ENCODE measurements at places on chromosomes 11 and 22.
A peak's percentile ranks its signal among the peaks of the same experiment; 100 is the strongest.

- no peak for DNase-seq
Measured at GRCh38 chr11:64880240-64881001, 2.0 kb upstream of the EHD1 start.

DNA sequence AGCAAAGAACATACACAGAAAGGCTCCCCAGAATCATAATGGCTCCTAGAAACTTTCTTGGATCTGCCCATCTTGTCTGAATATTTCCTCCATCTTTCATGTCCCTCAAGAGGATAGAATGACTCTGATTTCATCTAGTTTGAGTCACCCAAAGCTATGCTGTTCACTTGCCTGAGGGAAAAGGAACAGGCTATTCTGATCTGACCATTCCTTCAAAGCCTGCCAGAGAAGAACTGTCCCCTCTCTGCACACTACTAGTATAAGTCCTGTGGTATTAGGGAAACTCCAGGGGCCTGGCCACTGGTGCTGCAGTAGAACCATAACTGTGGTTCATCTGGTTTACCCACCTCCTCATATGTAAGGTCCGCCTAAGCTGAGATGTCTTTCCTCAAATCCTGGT is 2.4 kb upstream of the PATE1 start:
- no peak for DNase-seq

GRCh38 chr11:126194121-126194543 is 17.3 kb downstream of the RPUSD4 start:
- no peak for DNase-seq

DNA sequence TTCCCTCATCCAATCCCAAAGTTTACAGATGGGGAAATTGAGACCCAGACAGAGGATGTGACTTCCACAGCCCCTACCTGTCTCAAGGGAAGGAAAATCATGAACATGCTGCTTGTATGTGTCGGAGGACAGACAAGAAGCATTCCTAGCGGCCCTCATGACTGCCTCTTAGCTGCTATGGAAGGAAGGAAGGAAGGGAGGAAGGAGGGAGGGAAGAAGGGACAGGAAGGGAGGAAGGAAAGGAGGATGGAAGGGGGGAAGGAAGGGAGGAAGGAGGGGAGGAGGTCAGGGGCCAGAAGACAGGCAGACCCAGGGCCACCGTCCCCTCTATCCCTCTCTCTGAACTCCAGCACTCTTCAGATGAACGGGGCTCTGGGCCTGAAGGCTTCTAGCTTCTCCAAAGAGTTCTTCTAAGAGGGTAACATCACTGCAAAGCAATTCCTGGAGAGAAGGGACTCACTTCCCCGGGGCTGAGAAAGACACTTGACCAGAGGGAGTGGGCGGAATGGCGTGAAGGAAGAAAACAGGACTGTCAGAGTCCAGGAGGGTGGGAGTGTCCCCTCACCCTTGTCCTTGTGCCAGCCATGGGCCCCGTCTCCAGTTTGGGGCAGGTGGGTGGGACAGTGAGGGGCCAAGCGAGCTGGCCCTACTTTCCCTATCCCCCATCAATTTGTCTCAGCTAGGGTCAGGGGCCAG is 149.4 kb downstream of the FEZ1 start:
- no peak for DNase-seq

- no peak for DNase-seq
Measured at GRCh38 chr11:129237456-129237855, 45.3 kb upstream of the ARHGAP32 start.

DNA sequence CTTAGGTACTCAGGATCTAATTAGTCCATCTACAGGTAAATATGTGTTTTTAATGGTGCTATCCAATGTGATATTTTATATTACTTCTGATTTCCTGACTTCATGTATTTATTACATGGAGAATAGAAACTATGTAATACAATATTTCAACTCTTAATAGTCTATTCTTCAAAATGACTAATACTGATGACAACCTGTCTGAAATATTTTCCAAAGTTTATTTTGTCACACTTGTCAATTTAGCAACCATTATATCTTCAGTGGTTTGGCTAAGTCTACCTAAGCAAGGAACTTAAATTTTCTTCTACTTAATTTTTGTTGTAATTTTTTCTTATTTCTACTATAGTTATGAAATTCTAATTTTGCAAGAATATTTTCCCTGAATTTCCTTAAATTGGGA is 55.0 kb upstream of the CNTN5 start:
- DNase-seq, result no peak

DNA sequence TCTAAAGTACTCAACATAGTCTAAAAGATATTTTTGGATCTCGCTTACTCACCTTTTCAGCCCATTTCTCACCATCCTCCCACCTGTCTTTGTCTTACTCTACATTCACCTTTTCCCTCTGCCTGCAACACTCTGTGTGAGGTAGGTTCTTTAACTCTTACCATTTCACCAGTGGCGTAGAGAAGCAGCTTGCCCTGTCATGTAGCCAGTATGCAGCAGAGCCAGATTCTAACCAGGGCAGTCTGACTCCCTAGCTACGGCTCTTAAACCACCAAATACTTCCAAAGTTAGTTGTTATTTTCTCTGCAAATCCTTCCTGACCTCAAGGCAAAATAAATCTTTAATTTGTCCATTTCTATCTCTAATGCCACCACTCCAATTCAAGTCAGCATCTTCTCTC is 7.5 kb downstream of the ALG8 start:
- no peak for DNase-seq

- DNase-seq, result no peak
Measured at GRCh38 chr11:19785265-19785664, 72.6 kb downstream of the NAV2 start.

- DNase-seq, result no peak
Measured at GRCh38 chr11:9568854-9569587, 4.4 kb upstream of the WEE1 start.

- DNase-seq, result no peak
Measured at GRCh38 chr11:9130297-9130696, 38.9 kb upstream of the SCUBE2 start.

DNA sequence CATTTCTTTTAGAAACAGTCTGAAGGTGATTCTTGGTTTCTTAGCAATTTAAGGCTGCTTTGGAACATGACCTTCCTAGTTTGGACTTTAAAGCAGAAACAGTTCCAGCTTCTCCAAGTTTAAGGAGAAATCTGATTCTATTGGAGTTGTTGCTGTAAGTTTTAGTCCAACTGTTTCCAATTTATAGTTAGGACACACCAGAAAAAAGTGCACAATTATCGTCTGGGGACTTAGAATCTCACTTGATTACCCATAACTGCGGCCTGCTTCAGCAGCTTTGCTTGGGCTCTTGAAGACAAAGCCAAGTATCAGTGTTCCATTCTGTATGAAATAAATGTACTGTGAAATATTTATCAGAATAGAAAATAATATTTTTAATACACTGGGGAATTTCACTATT is 246.6 kb downstream of the TMEM135 start:
- no peak for DNase-seq

DNA sequence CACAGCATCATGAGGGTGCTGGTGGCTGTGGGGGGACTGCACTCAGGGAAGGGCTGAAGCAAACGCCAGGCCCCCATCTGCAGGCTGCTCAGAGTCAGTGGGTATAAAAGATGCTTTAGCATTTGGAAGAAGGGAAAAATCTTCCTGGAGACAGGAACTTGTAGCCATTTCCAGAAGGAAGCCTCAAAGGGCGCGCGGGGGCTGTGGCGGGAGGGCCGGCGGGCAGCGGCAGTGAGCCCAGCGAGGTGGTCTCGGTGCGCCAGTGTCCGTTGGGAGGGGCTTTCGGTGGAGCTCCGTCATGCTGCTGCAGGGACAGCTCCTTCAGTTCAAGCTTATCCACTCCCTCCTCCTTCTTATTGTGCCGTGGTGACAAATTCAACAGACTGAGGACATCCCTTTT is 63.0 kb upstream of the PITPNB start:
- no peak for DNase-seq

GRCh38 chr11:70556884-70557741 is 158.8 kb downstream of the CTTN start:
- no peak for DNase-seq

DNA sequence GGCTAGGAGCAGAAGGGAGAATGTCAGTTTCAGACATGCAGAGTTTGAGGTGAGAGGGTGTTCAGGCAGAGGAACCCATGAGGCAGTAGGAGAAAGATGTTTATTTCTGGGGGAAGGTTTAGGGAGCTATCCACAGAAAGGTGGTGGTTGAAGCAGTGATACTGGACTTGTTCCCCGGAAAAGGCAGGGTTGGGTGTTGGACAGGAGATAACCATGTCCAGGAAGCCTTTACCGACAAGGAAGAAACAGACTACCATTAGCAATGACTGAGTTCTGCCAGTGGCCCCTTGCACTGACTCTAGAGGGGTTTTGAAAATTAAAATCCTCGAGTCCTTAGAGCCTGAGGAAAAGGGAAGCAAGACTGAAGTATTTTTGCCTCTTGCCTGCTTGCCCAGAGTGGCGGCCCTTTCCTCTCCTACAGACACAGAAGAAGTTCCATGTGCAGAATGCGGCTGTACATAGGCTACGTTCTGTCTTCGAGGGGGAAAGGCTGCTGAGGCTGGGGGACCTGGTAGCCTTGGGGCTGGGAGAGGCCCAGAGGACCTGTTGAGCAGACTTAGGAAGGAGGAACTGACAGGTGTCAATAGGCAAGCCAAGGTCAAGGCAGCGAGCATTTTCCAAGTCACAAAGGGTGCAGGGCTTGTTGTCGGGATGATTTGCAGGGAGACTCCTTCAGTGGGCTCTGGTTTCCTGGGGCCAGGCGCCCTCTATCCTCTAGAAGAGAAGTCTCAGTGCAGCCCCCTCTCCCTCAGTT is 146.7 kb downstream of the LDLRAD3 start:
- no peak for DNase-seq

GRCh38 chr22:21009638-21010425 is 5.1 kb upstream of the P2RX6 start:
- no peak for DNase-seq

GRCh38 chr11:8706673-8707432 is 24.3 kb downstream of the RPL27A start:
- no peak for DNase-seq

- DNase-seq, result peak; percentile 71
Measured at GRCh38 chr11:130861902-130862860, 54.1 kb downstream of the SNX19 start.

GRCh38 chr11:68282141-68282860 is 10.5 kb upstream of the C11orf24 start:
- DNase-seq, result no peak

- DNase-seq, result peak; percentile 63
Measured at GRCh38 chr22:49962012-49962750, 1.6 kb downstream of the PIM3 start.

- DNase-seq, result no peak
Measured at GRCh38 chr11:100563541-100564280, 123.4 kb upstream of the ARHGAP42 start.

GRCh38 chr11:75031771-75032549 is 43.2 kb downstream of the NEU3 start:
- no peak for DNase-seq

GRCh38 chr11:73783483-73784020 is 4.1 kb upstream of the MRPL48 start:
- no peak for DNase-seq

- DNase-seq, result no peak
Measured at GRCh38 chr11:102115557-102115956, 5.3 kb downstream of the YAP1 start.

DNA sequence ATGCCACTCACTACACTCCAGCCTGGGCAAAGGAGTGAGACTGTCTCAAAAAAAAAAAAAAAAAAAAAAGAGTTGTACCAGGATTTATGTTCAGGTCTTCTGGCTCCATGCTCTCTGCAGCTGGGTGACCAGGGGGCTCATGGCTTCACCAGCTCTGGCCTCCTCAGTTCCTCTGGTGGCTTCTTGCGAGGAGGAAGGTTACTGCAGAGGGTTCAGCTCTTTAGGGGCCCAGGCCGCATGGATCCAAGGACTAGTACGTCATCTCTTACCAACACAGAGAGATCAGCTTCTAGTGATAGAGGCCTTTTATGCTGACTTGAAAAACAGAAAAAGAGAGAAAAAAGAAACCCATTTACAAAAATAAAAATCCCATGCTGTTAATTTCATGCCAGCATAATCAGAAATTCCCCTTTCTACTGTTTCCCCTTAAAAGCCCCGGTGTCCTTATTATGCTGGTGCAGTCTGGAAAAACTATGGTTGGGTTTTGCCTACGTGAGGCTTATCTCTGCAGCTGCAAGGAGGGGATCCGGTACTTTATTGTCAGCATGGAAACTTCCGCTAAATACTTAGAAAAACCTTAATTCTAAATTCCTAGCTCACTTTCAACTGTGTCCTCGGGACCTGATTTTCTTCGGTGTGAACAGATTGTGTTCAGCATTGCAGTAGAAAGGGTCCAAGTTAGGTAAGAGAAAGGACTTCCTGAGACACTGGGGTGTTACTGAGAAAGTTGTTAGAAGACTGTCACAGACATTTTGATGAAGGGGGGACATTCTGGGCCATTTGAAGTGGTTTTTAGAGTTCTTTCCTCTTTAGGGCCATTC is 13.7 kb downstream of the ZBTB16 start:
- no peak for DNase-seq

GRCh38 chr11:7600205-7600775 is 73.0 kb downstream of the CYB5R2 start:
- no peak for DNase-seq
